ENCODE measurements at places on chromosomes 13 and 19.

- DNase-seq, result no peak
These were observed 1203.3 kb downstream of the UQCRFS1 start for GRCh38 chr19:28009696-28010095.

DNA sequence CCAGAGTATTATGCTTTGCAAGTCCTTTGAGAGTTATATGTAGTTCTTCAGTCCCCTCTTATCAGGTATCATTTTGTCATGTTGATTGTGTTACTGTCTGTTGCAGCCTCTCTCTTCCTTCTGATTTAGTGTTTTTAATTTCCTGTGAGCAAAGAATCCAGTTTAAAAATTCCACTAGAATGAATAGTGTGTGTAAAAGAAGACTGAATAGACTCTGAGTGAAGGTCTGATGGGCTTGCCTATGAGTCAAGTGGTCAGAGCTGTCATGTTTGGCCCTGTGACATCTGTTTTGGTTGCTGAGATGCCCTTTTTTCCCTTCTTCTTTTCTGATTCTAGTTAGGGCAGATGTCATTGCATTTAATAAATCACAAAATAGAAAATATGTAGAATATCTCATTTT, 23.3 kb upstream of the KCTD4 start:
- no peak for DNase-seq

GRCh38 chr19:12789098-12789903, 2.0 kb upstream of the JUNB start:
- DNase-seq, result peak; percentile 15

DNA sequence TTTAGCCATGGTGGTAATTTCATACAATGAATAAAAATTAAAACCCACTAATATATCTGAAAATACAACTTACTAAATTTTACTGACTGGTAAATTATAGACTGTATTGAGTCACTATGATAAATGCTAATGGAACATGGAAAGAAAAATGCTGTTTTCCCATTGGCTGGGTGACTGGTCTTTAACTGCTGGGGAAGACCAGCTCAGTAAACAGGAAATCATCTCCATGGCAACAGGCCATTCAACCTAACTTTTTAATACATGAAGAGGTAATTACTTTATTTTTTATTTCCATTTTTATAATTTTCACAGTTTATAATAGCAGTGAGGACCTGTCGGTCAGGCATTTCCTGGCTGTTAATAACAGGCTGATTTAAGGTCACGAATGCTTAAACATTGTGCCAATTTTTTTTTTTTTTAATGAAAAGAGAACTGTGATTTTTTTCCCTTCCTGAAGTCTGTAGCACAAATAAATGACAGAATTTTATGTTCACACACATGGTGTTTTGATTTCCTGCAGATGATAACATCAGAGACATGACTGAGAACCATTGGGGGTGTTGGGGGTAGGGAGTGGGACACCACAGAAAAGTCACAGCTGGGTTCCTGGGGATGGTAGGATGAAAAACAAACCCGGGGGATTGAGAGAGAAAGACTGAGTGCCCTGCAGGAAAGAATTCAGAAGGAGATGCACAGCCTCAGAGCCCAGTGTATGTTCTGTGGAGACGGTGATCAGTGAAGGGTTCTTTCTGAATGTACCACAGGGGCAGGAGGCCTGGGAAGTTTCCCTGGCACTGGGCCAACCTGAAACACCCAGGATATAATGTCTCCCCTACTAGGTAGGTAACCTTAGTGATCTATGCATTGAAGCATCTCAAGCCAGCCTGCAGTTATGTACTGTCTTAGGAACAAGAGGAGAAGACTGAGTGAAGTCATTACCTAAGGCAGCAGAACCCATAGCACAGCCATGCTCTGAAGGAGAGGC, 297.1 kb downstream of the COG6 start:
- DNase-seq, result no peak

DNA sequence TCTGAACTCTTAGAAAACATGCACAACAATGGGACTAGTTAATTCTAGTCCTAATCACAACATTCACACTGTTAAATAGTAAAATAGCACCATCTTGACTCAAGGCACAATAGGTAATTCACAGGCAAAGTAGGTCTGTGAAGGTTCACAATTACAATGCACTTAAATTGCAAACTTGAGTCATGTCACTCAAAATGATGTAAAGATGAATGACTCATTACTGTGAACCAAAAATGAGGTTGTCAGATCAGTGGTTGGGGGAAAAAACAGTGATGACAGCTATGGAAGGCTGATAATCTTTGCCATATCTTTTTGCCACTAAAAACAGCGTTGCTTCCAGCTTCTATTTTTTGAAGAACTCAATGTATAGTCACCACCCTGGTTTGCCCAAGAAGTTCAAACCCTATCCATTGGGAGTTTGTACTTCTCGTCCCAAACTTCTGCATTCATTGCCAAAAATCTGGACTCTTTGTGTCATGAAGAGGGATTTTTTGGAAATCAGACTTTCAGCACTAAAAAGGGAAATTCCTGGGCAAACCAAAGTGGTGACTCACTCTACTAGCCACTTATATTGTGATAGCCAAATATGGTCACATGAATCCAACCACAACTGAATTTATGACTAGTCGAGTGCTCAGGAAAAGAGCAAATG, 200.9 kb upstream of the TMTC4 start:
- peak; percentile 51 for DNase-seq

DNA sequence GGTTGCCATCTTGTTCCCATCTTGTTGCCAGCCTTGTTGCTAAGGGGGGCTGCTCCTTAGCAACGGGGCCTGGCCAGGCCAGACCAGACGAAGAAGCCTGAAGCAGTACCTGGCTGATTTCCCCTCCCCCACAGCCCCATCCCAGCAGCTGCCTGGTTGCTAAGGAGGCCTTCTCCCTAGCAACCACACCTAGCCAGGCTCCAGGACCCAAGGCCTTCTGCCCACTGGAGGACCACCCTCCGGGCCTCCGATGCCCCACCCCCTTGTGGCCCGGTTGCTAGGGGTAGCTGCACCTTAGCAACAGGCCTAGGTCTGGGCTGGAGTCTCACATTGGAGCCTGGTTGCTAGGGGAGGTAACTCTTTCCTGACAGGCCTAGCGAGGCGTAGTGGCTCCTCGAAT, 3.9 kb downstream of the PRRG2 start:
- DNase-seq, result no peak

DNA sequence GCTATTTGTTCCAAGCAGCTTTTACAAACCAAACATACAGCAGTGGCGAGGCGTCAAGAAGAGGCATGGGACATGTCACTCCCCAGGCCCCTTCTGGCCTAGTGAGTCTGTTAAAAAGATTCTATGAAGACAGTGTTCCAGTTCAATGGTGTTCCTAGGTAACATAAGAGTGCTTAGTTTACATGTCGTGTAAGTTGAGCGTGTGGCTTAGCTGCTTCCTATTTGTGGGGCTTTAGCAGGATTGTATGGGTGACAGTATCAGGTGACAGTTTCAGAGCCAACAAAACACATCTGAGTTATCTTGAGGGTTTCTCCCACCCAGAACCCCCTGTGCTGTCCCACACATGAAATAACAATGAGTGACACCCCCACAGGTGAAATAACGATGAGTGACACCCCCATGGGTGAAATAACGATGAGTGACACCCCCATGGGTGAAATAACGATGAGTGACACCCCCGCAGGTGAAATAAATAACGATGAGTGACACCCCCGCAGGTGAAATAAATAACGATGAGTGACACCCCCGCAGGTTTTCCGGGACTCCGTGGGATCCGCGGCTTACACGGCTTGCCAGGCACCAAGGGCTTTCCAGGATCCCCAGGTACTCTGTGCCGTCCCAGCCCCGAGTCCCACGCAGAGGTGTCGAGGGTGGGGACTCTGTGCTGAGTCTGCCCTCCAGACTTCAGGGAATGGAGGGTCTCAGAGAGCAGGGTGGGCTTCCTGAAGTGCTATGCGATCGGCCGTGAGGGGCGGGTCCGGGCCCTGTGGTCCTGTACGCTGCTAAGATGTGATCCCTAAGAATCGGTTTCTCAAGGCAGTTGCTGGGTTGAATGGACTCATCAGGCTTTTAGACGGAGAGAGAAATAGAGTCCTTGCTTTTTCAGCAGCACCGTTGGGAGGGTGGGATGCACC, 68.6 kb downstream of the RAB20 start:
- DNase-seq, result no peak

DNA sequence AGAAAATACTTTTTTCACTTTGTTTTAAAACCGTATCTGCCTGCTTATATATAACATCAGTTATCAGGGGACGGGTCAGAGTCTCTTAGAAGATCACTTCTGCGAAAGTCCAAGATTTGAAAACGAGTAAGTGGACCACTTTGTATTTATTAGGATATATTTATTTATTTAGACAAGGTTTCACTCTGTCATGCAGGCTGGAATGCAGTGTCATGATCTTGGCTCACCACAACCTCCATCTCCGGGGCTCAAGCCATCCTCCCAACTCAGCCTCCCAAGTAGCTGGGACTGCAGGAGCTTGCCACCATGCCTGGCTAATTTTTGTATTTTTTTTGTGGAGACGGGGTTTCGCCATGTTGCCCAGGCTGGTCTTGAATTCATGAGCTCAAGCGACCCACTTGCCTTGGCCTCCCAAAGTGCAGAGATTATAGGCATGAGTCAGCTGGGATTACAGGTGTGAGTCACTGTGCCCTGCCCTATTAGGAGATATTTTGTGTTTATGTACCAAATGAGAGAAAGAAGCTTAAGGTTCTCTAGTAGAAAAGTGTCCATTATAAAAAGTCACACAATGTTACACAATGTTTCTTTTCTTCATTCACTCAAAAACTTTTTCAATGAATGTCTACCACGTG, 39.5 kb downstream of the RASL11A start:
- DNase-seq, result no peak

GRCh38 chr13:30872276-30872594, 33.8 kb upstream of the MEDAG start:
- DNase-seq, result no peak

GRCh38 chr13:31639443-31640163, 99.7 kb upstream of the RXFP2 start:
- DNase-seq, result no peak

GRCh38 chr13:110551284-110551683, 10.2 kb downstream of the RAB20 start:
- no peak for DNase-seq

DNA sequence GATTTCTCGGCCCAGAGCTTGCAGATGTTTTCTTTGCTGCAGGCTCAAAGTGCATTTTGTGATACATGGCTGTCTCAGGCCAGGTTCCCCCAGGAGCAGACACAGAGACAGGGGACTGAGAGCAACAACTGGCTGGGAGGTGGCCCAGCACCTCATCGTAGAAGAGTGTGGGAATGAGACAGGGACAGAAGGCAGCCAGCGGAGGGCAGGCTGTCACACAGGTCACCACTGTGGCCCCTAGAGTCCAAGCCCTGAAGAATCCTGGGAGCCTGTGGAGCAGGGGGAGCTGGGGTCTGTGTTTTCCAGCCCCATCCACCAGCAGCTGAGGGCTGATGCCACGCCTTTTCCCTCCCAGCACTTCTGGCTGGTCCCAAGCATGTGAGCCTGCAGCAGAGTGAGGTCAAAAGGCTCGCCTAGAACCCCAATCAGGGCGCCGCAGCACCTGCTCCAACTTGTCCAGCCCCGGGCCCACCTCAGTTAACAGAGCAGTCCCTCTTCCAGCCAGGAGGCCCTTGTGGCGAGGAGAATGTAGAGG, 723.8 kb downstream of the UQCRFS1 start:
- no peak for DNase-seq

DNA sequence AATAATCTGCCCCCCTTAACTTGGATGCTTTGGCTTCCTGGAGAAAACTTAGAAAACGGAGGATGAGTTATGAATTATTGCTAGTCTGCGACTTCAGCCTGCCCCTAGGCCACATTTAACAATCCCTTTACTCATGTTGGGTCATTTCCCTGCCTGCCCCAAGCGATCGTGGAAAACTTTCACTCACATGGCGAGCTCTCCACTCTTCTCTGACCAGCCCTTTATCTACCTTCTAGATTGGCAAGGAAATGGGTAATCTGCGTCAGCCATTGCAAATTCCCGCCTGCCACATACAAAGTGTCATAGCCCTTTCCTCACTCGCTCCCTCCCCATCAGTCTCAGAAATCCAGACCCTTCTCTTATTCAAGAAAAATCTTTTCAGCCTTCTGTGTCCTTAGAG, 154.3 kb upstream of the IRS2 start:
- no peak for DNase-seq

DNA sequence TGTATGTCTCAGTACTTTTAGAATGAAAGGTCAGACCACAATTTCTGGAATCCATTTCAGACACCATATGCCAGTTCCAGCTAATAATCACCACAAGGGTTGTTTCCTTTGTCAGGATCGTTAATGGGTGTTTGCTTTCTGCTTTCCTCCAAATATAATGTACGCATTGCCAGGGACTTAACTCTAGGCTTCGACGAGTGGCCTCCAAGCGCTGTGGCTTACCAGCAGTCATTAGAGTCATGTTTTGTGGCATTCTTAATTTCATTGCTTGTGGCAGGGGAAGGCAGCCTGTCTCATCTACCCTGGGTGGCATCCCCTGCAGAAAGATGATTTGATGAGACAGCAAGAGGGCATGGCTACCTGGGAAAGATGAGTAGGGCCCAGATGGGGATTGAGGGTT, 22.5 kb downstream of the SAFB start:
- no peak for DNase-seq

DNA sequence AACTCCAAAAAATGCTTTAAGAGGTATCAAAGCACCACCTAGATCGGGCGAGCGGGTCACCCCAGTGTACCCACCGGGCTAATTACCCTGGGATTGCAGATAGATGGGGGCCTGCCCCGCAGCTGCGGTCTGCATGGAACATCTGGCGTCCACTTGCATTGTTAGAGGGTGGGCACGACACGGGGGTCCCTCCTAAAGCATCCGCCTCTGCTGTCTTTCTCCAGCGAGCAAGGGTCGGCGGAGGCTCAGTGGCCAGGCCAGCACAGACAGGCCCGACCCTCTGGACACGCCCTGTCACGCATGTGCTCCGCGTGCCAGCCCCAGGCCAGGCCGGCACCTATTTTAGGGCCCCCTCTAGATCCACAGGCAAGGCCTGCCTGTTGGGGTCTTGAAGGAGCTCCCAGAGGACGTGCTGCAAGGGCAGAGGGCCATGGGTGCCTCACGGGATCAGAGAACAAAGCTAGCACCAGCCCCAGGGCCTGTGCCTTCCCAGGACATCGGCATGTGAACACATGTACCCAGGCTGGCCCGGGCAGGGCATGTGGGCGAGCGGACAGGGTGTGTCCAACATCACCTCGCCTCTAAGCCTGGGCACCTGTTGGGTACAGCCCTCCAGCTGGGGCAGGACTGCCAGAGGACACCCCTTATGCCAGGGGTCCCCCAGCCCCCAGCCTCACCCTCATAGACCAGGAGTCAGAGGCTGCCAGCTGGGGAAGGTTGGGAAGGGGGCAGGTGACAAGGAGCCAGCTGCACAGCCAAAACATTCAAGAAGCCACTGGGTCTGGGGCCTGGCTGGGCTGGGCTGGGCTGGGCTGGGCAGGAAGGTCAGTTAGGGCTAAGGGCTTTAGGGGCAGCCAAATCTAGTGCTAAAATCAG, 35.6 kb upstream of the NANOS3 start:
- peak; percentile 42 for DNase-seq
